Skin of body (tissue), 3 donors: ENCODE measurements at places on chromosomes 13 and 19. TPM values are rescaled to one million over a fixed set of nuclear protein-coding genes. Genes with fewer than 3 reads are reported as not detected.

DNA sequence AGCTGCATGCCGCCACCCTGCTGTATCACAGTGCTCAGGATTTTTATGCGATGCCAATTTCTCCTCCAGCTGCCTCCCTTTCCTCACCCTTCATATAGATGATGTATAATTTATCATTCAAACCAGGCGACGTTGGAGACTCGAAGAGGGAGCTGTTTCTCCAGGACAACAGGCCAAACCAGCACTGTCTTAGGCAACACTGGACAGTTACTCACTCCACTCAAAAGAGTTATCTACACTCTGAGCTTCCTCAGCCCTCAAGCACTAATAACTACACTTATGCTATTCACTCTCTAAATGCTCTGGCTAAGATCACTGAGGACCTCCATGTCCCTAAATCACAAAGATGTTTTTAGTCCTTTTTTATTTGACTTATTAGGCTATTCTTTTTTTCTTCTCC, 87.3 kb upstream of the RFC3 start:
- no peak for DNase-seq

GRCh38 chr13:110838116-110838515, 76.8 kb downstream of the ANKRD10 start:
- no peak for DNase-seq

Gene FFAR2
- 0.99 TPM for total RNA-seq

GRCh38 chr19:32649751-32650150, 25.2 kb downstream of the ANKRD27 start:
- no peak for DNase-seq

GRCh38 chr13:75744127-75744526, 108.0 kb downstream of the LMO7 start:
- no peak for DNase-seq

DNA sequence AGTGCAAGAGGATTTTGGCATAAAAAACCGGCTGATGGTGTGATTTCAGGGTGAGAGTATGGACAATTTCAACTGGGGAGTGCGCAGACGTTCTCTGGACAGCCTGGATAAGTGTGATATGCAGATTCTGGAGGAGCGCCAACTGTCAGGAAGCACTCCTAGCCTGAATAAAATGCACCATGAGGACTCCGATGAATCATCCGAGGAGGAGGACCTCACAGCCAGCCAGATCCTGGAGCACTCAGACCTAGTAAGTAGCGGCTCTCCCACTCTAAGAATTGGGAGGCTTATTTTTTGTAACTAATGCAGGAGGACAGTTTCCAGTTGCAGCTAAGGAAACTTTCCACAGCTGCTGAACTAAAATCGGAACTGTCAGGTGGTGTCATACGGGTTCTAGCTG, 53.6 kb downstream of the ZAR1L start:
- peak; percentile 63 for DNase-seq

DNA sequence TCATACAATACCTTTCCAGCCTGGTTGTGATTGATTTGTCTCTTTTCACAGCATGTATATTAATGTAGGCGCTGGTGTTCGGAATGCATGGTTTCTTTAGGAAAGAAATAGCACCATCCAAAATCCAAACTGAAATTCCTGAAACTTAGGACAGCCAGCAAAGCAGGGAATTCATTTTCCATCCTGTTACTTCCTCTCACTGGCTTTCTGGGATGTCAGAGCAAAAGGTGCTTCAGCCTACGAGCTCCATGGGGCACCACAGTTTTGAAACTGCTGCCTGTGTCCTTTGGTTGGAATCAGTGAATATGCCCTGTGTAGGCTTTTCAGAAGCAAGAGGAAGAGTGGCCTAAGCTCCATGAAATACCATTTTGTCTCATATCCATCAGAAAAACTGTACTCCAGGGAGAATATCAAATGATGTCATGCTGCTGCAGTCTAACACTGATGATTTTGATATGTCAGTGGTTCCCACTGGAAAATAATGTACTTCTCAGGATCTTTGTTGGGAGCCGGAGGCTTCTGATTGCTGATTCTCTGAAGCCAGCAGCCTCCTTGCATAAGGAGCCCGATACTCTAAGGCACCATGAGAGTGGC, 117.8 kb upstream of the SERP2 start:
- DNase-seq, result no peak
